ENCODE measurements at places on chromosomes 5 and 9.

DNA sequence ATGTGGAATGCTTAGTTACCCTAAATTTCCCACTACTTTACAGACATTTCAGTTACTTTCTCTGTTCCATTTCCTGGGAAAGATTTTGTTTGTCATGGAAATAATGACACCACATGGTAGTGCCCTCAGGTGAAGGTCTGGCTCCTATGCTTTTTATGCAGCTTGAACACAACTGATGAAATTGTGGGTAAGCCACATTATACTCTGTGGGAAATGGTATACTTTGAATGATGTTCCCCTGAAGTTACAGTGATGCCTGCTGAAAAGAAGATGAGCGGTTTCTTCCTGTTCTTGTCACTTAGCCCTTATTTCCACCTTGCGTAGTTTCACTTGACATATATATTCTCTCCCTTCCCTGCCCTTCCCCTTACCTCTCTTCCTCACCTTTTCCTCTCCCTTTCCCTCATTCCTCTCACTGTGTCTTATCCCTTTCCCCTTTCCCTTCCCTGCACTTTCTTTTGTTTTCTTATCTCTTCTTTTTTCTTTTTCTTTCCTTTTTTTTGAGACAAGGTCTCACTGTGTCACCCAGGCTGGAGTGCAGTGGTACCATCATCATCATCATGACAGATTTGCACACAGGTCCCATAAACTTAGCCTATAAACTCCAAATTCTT is 280.8 kb upstream of the IL12B start:
- no peak for DNase-seq

- DNase-seq: no peak
Measured at GRCh38 chr5:112119969-112120368, 299.1 kb downstream of the EPB41L4A start.

DNA sequence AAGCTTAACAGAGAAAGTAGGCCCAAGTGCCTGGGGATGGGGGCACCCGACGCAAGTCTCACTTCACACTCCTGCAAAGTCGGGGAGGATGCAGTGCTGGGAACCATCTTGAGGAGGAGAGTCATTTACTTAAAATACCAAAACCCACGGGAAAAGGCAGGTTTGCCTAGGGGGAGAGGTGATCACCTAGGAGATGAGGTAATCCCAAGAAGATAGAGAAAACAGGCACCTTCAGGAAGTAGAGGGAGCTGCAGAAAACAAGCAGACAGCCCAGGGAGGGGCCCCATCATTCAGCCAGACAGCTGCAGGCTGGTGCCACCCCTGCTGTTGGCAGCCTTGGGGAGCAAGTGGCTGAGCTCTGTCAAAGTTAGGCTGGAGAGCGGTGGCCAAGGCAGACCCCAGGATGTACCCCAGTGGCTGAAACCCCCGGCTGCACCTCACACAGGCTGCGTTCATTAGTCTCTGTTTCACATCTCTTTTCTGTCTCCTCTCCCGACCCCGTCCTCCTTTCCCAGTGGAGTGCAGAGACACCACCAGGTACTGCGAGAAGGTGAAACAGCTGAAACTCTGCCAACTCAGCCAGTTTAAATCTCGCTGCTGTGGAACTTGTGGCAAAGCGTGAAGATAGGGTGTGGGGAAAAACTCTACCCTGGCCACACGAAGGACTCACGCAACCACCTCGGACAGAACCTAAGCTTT is 124.9 kb downstream of the SAXO1 start:
- no peak for DNase-seq

GRCh38 chr9:131891598-131891997 is 151.7 kb upstream of the RAPGEF1 start:
- DNase-seq: no peak

Data from AG09309 (cell line).